Skeletal muscle cell (primary cell): ENCODE measurements at places on chromosomes 1 and 21.

DNA sequence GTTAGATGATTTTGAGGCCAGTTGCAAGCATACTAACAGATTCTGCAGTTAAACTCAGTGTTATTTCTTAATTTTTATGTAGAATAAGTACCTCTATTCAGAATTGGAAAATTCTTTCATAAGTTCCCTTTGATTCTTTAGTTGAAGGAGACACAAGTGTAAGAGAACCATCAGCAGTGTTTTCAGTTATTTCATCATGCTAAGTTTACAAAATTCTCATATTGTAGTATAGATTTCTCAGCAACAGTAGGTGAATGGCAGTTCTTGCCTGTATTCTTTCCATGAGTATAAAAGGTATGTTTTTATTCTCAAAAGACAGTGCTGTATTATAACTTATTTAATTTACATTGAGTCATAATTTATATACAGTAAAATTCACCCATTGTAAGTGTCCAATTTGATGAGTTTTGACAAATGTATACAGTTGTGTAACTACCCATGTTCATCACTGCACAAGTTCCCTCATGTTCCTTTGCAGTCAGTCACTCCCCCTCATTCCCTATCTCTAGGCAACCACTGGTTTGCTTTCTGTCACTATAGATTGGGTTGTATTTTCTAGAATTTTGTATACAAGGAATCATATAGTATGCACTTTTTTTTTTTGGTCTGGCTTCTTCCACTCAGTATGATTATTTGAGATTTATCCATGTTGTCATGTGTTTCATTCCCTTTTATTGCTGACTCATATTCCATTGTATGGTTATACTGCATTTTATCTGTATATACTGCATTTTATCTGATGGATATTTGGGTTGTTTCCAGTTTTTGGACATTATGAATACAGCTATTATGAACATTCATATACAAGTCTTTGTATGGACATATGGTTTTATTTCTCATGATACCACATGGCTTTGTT is 3.9 kb downstream of the RPS6KC1 start:
- no peak for DNase-seq

DNA sequence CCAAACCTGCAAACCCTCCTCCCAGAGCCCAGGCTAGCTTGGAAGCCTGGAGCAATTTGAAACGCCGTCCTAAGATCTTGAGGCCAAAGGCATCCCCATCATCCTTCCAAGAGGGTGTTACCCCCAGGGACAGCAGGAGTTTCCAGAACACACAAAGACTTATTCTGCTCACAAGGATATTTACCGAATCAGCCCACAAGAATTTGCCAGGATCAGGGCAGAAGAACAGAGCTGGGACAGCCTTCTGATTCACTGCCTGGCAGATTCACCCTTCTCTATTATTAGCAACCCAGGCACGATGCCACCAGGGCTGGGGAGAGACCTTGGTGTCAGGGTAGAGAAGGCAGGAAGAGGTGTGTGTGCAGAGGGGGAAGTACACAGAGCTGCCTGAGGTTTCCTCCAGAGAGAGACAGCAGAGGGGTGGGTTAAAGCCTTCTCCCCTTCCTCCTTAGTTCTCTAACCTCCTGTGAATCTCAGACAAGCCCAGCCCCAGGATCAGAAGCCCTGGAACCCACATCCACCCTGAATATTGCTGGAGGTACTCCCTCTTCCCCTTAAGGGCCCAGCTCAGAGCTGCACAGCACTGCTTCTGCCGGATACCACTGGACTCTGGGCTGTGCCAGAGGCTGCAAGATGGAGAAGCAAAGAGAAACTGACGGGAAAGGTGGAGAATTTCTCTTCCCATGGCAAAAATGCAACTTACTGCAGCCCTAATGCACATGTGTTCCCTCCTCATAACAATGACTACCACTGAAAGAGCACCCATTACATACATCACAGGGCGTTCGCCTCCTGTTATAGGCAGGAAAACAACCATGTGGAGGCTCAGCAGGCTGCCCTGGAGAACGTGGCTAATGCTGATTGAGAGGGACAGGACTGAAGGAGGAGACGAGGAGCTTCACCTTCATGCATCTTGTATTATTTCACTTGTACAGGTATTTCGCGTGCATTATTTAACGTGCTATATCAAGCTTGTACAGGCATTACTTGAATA is 61.8 kb downstream of the ITPKB start:
- peak; percentile 71 for DNase-seq

- peak; percentile 11 for DNase-seq
These were observed 45.8 kb upstream of the CRNN start for GRCh38 chr1:152459596-152460528.

GRCh38 chr21:35475762-35476161 is 426.7 kb upstream of the RUNX1 start:
- DNase-seq, result peak; percentile 46

GRCh38 chr1:97572561-97572960 is 348.3 kb downstream of the DPYD start:
- DNase-seq, result no peak

- no peak for DNase-seq
These were observed 223.8 kb downstream of the KCNH1 start for GRCh38 chr1:210910020-210910575.

GRCh38 chr1:172251486-172251885 is 169.0 kb upstream of the C1orf105 start:
- DNase-seq, result no peak

DNA sequence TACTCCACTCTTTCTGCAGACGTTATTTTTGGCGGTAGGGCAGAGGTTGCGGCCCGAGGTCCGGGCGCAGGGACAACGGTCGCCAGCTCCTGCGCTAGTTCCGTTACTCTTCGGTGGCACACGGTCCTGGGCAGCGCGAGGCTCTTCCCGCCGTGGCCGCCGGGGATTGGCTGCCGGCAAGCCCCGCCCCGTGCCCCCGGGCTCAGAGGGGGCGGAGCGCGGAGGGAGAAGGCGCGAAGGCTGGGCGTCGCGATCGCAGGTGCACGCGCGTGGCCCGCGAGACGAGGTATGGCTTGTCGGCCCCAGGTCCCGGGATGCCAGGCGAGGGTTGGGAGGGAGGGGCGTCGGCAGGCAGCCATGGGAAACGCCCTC is 518 bp upstream of the SHE start:
- DNase-seq, result no peak

- peak; percentile 73 for DNase-seq
These were observed 8.1 kb upstream of the POFUT2 start for GRCh38 chr21:45295576-45296365.

DNA sequence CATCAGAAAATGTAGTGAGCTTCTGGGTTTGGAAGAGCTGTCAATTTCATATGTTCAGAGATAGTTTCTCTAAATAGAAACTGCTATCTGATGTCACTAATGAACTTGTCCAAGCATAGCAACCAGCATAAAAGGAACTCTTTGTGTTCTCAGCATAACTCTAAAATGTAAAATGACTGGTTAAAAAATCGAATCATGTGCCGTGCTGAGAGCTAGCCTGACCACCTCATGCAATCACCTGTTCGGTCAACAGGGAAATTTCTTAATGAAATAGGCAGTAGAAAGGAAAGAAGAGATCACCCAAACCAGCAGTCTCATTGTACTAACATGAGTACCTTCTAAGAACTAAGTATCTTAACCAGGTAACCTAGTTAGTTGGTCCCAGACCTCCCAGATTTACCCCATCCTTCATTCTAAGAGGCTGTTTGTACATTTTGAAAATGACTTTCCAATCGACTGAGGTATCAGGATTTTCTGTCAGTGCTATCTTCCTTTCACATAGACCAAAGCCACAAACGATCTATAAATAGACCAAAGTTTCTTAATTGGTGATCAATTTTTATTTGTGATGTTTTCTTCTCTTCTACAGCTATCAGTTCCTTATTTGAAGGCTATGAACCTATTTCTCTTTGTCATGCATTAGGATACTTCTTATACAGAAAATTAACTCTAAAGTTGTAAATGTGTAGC is 147.3 kb downstream of the TLR5 start:
- no peak for DNase-seq

DNA sequence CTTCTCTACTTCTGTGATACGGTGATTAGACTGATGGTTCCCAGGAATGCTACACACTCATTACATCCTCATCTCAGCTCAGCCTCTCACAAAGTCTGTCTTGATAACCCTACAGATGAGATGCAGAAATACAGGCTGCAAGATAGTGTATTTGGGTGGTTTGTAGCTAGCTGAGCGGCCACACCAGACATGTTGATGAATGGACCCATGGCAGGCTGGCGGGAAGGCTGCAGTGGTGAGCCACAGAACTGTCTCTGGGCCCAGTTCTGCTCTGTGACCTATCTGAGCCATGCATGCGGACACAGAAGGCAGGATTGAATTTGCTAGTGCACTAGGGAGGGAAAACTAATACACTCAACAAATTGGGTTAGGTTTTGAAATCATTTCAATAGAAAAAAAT is 71.9 kb downstream of the LRRN2 start:
- no peak for DNase-seq

- DNase-seq, result no peak
These were observed 349.6 kb downstream of the SMYD3 start for GRCh38 chr1:246157516-246157915.

DNA sequence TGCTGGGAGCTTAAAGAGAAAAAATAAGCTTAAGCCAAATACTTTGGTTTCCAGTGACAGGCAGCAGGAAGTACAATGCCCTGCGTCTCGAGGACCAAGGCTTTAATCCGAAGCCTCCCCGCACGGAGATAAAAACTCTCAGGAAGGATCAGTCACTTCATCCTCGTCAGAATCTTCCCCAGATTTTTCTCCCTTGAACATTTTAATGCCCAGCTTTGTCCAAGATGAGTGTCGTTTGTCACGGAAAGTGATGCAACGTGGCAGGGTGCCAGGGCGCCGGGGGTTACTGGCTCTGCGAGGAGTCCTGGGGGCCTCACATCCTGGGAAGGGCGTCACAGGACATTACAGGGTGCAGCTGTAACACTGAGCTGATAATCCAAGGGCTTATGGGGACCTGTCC is 25.2 kb upstream of the PCBP3 start:
- peak; percentile 38 for DNase-seq
